ENCODE measurements at places on chromosomes 11 and 22.

- no peak for DNase-seq
Measured at GRCh38 chr11:120501440-120501839, 10.1 kb upstream of the GRIK4 start.

DNA sequence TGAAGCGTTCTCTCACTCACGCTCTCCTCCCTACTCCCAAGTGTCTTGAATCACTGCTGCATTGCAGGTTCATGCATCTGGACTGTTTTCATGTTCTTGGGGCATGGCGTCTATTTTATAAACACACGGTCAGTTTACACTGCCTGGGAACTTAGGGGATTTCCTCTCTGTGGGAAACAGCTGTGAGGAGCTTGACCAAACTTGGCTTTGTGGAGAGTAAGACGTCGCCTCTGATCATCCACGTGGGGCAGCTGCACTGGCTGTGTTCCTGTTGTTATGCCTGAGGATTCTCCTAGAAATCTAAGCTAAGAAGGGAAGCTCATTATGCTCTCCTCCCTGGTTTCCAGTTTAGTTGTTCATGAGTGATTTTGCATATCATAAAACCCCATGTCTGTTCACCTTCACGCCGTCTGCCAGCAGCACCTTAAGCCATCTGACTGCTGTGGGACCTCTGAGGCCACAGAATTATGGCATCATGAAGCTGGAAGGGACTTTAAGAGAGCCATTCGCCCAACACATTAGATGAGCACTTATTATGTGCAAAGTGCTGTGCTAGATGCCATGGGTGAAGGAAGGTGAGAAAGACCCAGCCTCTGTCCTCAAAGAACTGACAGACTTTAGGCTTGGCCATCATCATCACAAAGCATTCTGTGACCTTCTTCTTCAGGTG is 38.8 kb upstream of the POU2AF1 start:
- no peak for DNase-seq

DNA sequence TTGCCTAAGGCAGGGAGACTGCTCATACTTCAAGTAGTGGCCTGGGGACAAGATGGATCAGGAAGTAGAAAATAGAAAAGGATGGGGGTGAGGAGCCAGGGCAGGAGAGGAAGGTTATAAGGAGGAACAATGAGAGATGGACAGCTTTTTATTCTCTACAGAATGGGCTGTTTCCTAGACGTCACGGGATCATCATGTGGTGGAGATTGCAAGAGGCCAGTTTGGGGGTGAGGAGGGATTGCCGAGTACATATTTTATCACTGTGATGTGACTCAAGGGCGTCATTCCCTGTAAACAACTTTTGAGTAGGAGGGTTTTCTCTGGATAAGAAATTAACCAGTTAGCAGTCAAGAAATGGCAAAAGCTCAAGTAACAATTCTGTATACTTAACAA is 406.3 kb downstream of the ETS1 start:
- DNase-seq, result no peak

DNA sequence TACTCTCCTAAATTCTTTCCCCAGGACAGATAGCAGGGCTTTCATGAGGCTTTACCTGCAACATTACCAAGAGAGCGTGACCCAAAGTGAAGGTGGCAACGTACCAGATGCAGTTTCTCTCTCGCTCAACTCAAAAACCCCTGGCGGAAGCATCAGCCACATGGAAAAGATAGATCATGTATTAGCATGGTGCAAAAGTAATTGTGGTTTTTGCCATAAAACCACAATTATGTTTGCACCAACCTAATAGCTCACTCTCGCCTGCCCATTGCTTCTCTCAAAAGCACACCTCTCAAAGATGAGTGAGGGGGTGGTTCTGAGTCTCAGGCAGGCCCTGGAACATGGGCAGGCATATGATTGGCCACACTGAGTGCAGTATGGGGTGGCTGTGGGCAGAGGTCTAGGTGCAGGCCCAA is 7.0 kb downstream of the MS4A6A start:
- DNase-seq, result no peak

GRCh38 chr11:108880510-108880909 is 215.6 kb downstream of the DDX10 start:
- DNase-seq, result no peak

- DNase-seq, result no peak
Measured at GRCh38 chr11:86214710-86215109, 29.8 kb upstream of the EED start.

- DNase-seq, result no peak
Measured at GRCh38 chr11:3041699-3042441, 15.4 kb downstream of the CARS1 start.

GRCh38 chr22:41501209-41501608 is 32.3 kb downstream of the ACO2 start:
- DNase-seq, result no peak

DNA sequence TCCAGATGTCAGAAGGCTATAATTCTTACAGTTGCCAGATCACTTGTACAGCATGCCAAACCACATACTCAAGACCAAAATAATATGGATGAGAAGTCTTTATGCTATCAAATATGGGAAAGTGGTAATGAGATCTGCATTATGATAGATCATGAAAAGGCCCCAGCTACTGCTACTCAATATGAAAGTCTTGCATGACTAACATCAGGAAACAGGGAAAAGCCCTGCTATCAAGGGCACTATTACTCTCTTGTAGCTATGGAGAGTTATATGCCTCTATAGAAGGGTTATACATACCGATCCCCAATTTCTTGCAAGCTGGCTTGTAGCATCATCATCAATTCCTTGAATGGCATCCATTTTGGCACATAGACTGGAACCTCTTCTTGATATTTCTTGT is 30.2 kb upstream of the TMPRSS5 start:
- DNase-seq, result no peak

DNA sequence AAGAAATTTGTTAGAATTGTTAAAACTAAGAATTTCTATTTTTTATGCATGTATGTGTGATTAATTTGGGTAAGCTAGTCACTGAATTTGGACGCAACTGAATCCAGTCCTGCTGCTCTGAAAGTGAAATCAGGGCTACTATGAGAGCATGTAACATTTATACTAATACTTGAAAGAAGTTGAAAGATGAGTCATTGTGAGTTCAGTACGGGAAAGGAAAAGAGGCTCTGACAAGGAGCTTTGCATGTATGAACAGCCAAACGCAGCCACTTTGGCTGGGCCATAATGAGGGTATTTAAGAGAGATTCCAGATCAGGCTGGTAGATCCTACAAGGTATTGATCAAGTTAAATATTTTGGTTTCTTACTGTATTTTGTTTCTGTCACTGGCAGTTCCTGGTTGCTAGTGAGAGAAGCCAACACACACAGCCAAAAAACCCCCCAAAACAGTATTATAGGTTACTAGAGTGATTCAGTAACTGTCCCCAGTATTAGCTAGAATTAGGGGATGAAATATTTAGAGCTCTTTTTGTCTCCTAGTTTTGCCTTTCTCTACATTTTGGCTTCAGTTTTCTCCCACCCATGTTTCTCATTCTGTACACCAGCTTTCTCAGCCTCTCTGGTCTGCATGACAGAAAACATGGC is 14.1 kb downstream of the AASDHPPT start:
- no peak for DNase-seq

DNA sequence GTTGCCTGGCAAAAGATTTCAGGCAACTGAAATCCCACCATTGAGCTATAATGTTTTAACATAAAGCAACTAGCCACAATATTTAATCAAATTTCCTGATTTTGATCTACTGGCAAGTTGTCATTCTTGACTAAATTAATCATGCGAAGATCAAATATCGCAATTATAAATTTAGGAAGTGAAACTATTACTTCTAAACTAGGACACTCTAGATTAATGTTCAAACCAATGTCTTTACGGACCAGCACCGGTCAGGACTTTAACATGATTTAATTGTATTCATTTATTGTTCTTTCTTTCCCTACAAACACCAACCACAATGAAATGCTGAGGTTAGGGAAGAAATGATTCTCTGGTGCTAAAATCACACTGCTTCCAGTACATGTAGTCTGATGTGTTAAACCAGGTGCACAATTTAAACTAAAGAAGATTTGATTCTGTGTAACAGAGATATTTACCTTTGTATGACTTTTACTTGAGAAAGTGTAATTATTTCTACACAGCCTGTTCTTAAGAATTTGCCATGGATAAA is 14.9 kb downstream of the GAS2 start:
- DNase-seq, result no peak

DNA sequence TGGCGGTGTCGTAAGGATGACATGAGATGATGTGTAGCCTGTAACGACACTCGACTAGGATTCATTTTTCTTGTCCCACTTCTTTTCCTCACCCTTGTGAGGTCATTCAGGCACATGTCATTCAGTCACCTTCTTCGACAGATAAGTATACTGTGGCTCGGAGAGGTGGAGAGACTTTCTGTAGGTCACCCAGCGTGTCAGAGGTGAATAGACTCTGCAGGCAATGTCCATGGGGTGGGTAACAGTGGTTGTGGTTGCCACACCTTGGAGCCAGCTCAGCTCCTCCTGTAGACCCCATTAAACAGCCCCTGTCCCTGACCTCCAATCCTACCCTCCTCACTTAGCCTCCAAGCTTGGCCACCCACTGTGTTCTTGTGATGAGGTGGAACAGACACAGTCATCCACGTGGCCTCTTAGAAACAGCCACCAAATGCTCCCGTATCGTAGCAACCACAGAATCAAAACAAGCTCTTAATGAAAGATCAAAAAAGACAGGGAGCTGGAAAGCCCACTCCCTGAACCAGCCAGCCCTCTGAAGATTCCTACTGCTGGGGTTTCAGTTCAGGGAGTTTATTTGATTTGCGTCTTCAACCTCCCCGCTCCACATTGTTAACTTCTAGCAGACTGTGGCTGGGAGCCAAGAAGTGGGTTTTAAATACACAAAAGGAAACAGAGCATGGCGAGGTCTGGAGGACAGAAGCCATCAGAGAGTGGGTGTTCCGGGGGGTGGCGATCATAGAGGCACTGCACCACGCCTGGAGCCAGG is 89.0 kb upstream of the GRK3 start:
- no peak for DNase-seq
